AG08396 (cell line): ENCODE measurements at places on chromosomes 4 and X.

GRCh38 chr4:138035781-138036258 lies 206.3 kb downstream of the SLC7A11 start:
- DNase-seq = peak; percentile 65

DNA sequence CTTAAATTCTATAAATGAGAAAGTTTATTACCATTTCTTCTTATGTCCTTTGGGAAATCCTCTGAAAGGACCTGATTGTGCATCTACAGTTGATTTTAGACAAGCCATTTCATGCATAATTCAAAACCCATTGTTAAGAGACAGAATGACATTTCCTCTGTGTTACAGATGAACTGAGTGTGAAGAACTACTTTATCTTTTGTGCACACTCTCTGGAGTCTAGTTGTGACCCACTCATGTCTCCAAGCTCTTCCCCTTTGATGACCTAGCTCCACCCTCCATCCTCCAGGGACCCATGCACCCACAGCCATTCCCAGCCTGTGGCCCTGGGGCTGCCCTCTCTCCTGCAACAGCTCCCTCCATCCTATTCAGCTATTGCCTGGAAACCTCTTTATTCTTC lies 57.5 kb upstream of the BMPR1B start:
- no peak for DNase-seq

DNA sequence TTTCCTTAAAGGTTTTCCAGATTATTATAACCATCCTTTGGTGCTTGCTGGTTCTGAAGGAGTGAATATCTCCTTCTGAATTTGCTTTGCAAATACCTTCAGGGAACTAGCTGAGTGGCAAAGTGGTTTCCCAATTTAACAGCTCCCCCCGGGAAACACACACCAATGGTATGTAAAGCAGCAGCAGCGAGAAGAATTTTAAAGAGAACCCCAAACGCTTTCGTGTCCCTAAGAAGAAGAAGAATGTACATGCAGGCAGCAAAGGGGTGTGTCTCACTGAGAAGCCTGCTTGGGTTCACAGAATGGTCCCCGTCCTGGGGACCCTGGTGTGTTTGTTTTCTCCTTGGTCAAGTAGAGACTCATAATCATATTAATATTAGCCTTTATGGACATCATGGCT lies 4.2 kb upstream of the AKAP17A start:
- DNase-seq = no peak

DNA sequence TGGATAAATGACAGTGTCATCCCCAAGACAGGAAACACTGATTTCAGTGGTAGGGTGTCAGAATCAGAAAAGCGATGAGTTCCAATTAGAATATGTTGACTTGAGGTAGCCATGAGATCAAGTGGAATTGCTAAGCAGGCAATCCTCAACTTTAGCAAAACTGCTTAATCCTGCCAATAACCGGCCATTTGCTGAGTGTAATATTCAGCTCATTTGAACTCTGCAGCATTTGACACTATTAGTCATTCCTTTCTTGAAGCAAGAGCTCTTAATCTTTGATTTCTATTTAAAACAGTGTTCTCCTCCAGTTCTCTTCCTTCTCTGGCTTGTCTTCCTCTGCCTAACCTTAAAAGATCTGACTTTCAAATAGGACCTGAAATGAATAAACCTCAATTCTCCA lies 68.7 kb upstream of the DCLK2 start:
- DNase-seq = no peak

DNA sequence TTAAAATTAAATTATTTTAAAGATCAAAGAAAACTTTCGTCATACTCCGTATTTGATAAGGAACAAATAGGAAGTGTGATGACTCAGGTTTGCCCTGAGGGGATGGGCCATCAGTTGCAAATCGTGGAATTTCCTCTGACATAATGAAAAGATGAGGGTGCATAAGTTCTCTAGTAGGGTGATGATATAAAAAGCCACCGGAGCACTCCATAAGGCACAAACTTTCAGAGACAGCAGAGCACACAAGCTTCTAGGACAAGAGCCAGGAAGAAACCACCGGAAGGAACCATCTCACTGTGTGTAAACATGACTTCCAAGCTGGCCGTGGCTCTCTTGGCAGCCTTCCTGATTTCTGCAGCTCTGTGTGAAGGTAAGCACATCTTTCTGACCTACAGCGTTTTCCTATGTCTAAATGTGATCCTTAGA lies at the start of gene CXCL8:
Gene CXCL8 (plus strand): TSS at position 217 of the 426 bp plus-strand sequence. CDS start 90 bp downstream, at position 307.
- peak; percentile 13 for DNase-seq

- DNase-seq = no peak
Observed at GRCh38 chr4:155305619-155306018, 71.1 kb downstream of the MAP9 start.

DNA sequence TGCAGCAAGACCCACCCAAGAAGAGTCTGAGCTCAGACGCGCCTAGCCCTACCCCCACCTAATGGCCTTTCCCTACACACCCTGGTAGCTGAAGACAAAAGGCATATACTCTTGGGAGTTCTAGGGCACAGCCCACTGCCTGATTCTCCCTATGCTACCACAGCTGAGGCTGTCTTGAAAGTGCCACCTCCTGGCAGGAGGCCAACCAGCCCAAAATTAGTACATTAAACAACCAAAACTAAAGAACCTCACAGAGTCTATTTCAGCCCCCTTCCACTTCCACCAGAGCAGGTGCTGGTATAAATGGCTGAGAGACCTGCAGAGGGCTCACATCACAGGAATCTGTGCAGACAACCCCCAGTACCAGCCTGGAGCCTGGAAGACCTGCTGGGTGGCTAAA lies 119.1 kb downstream of the HMGN5 start:
- no peak for DNase-seq

GRCh38 chr4:123471655-123472369 lies 75.2 kb downstream of the SPRY1 start:
- DNase-seq = no peak

DNA sequence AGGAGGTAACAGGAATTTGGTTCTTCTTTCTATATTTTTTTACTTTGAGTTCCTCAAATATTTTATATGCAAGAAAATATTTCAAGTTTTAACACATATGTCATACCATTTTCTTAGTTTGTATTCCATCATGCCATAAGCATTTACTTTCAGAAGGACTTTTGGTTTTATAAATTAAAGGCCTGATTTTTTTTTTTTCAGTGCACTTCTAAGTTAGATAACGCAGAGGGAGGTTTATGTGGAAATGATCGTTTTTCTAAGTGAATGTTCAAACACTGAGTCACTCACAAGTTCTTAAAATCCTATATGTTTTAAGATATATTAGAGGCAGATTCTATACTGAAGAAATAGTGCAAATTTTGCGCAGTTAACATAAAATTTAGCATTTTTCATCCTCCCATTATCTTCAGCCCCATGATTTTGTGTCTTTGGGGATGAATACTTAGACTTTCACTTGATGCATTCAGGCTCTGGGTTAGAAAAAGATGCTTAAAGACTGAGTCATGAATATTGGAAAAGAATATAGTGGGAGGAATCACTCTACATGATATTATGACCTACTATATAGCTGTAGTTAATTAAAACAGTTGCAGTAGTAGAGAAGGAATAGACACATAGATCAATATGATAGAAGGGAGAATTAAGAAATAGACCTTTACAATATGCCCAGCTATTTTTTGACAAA lies 54.9 kb downstream of the COL4A5 start:
- no peak for DNase-seq

GRCh38 chr4:40908297-40908696 lies 158.5 kb downstream of the NSUN7 start:
- no peak for DNase-seq

DNA sequence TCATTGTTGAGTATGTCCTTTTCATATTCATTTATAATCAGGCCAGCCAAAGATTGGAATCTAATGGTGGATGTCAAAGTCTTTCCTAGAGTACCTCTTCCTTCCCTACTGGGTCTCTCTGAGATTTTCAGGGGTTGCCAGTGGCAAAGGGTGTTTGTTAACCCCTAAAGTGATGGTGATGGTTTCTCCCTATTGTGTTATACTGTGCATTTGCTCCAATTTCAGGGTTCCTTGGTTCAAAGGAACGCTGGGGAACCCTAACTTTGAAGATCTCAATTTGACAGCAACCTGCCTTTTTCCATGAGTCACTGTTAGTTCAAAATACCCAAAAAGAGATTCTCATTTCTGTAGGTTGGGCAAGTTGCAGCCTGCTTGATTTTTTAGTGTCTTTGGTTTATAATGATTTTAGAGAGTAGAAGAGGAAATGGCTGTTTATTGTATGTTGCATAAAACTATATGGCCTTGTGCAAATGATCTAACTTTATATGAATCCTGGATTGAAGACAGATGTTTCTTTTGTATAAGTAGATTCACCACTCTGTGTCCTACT lies 23.0 kb downstream of the GAB1 start:
- no peak for DNase-seq

GRCh38 chrX:47927212-47927611 lies 76.6 kb downstream of the ZNF182 start:
- DNase-seq = no peak

DNA sequence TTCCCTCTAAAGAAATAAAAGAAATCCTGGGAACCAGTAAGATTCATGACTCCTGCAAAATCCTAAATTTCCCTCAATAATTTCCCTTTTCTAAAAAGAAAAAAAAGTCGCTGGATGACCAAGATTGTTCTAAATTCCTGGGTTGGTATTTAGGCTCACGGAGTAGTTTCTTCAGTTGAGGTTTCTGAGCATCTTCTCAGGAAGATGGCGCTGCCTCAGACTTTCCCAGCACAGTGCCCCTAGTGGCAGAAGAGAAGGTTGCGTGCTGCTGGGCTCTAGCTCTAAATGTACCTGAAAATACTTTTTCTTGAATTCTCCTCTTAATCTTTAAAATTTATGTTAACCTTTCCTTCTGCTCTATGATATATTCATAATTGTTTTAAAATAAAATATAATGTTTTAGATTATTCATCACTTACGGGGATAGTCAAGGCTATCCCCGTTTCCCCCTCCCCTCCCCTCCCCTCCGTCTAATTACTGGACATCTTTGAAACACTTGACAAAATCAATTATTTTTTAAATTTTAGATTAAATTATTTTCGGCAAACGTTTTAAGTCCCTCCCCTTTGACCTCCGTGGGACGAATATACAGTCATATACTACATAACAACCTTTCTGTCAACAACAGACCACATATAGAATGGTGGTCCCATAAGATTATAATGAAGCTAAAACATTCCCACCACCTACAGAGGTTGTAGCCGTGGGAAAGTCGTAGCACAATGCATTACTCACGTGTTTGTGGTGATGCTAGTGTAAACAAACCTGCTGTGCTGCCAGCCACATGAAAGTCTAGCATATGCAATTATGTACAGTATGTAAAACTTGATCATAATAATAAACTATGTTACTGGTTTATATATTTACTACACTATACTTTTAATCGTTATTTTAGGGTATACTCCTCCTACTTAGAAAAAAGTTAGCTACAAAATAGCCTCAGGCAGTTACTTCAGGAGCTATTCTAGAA lies 41.0 kb upstream of the GATB start:
- peak; percentile 23 for DNase-seq

DNA sequence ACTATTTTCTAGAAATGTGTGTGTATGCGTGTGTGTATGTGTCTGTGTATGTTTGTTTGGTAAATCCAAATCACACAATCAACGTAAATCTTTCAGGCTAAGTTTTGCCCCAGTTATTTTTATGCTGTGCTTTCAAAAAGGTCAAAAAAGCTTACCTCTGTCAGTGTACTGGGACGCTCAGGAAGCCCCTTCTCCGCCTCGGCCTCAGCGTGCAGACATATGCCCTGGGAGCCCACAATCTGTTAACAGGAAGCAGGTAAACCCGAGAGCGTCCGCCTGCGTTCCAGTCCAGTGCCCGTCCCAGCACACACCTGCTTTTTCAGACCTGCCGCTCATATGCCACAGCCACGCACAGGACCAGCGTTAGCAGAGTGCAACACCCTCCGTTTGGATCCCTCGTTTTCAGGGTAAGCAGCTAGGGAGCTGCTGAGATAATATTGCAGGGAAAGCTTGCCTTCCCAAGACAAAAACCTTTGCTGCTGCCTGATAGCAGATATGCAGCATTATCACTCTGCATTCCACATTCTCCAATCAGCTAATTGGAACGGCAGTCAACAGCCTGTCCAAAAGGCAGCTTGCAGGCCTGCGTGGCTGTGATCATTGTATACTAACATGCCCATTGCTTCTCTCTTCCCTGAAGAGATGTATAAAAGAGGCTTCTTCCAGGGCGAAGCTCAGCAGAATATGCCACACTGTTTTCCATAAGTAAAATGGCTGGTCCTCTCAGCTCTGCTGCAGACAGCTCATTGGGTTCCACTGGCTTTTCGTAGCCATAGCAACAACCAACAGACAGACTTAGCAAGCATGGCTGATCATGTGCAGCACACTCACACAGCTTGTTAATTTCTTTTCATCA lies at the start of gene SORBS2:
Gene SORBS2 (minus strand): TSS at position 686 of the 856 bp plus-strand sequence. CDS start 121,623 bp downstream, outside the sequence.
- no peak for DNase-seq

GRCh38 chrX:22575161-22575845 lies 302.6 kb downstream of the CBLL2 start:
- DNase-seq = no peak

GRCh38 chr4:112560084-112560483 lies 44.1 kb upstream of the NEUROG2 start:
- no peak for DNase-seq

- no peak for DNase-seq
Observed at GRCh38 chr4:42399393-42399792, 2.1 kb downstream of the SHISA3 start.

GRCh38 chr4:187227907-187228704 lies 504.4 kb upstream of the FAT1 start:
- DNase-seq = no peak

DNA sequence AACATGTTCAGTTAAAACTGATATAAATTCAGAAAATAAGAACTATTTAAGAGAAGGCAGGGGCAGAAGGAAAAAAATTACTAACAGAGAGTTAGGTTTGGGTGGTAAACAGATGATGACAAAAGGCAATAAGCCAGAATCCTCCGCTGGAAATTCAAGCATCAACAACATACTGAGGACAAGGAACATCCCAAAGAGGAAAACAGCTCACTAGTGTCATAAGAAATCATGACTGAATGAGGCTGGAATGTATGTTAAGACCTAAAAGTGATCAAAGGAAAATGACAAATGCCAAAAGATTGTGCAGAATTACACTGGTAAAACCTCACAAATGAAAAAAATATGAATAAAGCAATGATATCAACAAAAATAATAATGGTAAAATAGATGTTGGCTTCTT lies 88.4 kb downstream of the WDFY3 start:
- DNase-seq = peak; percentile 53

- no peak for DNase-seq
Observed at GRCh38 chrX:28966331-28966730, 379.1 kb downstream of the IL1RAPL1 start.

GRCh38 chr4:76943129-76943620 lies 6.4 kb upstream of the SEPTIN11 start:
- no peak for DNase-seq

- DNase-seq = no peak
Observed at GRCh38 chr4:165360041-165360695, 18.6 kb upstream of the CPE start.

- no peak for DNase-seq
Observed at GRCh38 chrX:148389629-148390028, 110.8 kb upstream of the AFF2 start.

DNA sequence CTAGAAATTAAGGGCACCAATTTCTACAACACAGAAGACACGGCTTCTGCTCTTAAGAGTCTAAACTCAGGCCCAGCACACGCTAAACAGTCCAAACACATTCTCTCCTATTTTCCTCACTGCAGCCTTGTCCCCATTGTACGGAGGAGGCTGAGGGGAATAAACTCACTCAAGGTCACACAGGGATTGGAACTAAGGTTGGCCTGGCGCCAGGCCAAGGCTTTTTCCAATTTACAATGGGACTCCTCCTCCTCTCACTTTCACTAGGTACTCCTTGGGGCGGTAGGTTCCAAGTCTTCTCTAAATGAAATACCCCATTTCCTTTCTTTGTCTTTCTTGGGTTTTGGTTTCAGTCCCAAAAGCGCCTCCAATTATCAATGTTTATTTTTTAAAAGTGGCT lies 48.7 kb upstream of the CRMP1 start:
- no peak for DNase-seq
